ENCODE measurements at places on chromosomes 7 and 10. TPM values are rescaled to one million over a fixed set of nuclear protein-coding genes. Genes with fewer than 3 reads are reported as not detected.

FAM25C gene
- not detected for total RNA-seq

DNA sequence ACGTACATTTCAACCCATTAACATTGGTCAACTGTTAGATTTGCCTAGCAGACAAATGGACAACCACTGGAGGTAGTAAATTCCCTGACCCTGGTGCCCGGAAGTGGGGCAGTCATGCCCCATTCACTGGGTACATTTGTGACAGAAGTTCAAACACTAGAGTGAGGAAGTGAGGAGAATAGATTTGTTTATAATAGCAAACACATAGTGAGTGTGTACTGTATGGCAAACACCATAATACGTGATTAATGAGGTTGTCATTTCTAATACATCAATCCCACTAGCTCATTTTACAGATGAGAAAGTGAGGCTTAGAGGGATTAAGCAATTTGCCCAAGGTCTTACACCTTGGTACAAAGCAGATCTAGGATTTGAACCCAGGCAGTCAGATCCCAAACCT, 181.9 kb upstream of the MKLN1 start:
- no peak for DNase-seq

MARVELD1 gene
- total RNA-seq: 29.1 TPM

AMPH gene
- total RNA-seq: 2.4 TPM

DNA sequence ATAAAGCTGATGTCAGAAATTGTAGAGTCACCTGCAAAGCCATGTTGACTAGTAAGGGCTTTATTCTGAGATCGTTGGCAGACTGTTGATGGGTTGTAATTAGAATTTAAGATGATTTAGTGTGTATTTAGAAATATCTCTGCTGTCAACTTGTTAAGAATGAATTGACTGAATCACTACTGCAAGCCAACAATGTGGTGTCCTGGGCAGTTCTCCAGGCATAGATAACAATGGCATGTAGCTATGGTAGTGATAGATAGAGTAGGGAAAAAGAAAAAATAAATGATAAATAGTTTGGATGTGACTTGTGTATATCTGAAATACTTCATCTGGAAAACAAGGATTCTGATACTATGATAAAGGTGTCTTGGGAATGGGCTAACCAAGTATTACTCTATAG, 640.2 kb downstream of the ARL4A start:
- DNase-seq: no peak

DNA sequence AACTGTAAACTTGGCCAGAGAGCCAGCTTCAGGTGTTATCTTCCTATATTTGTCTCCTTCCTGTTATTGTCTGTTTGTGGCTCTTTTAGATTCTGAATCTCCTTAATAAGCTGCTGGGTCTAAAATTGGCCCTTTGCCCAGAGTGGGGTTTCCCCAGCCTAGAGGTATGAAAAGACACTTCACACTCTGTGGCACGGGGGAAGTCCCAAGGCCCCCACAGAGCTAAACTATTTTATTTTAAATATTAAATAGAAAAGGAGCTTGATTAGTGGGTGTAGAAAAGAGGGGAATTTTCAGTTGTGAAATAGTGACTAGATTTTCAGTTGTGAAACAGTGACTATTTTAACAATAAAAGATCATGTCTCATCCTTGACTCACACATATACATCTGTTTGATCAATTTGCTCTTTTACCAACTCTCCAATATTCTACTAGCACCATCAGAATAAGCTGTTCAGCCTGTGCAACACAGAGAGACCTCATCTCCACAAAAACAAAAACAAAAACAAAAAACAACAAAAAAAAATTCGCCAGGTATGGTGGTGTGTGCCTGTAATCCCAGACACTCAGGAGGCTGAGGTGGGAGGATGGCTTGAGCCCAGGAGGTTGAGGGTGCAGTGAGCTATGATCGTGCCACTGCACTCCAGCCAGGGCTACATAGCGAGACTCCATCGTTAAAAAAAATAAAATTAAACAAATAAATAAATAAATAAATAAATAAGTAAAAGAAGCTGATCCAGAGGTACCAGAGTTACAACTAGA, 24.9 kb upstream of the ADO start:
- DNase-seq: no peak

- no peak for DNase-seq
These were observed 102.7 kb downstream of the CALN1 start for GRCh38 chr7:72309476-72309875.

CHAT gene
- total RNA-seq: not detected

DNA sequence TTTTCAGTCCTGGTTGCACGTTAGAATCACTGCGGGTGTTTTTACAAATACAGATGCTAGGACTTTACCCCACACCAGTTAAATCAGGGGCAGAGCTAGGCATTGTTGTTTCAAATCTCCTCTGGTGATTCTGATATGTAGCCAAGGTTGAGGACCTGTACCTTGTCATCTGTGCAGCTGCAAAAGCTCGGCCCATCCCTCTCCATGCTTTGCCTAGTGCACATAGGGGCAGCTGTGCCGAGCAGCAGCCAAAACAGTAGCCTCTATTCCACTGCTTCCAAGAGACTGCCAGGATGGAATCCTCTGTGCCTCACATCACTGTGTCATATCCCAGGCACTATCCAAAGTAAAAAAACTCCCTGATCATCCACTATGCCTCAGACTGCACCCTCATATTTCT, 181.3 kb downstream of the CDK14 start:
- peak; percentile 71 for DNase-seq

TTYH3 gene
- 20.5 TPM for total RNA-seq

ANKRD61 gene
- not detected for total RNA-seq

GPR15LG gene
- 5.1 TPM for total RNA-seq

DNA sequence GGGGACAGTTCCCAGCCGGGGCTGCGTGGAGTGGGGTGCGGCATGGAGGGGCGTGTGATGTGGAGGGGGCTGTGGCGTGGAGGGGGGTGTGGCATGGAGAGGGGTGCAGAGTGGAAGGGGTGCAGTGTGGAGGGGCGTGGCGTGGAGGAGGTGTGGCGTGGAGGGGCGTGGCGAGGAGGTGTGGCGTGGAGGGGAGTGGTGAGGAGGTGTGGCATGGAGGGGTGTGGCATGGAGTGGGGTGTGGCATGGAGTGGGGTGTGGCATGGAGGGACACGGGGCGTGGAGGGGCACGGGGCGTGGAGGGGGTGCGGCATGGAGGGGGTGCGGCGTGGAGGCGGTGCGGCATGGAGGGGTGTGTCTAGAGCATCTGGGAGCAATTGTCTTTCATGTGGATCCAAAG, 33.6 kb downstream of the NKX6-2 start:
- no peak for DNase-seq

- DNase-seq: peak; percentile 41
These were observed 62.7 kb upstream of the VIPR2 start for GRCh38 chr7:159207393-159207792.

DNA sequence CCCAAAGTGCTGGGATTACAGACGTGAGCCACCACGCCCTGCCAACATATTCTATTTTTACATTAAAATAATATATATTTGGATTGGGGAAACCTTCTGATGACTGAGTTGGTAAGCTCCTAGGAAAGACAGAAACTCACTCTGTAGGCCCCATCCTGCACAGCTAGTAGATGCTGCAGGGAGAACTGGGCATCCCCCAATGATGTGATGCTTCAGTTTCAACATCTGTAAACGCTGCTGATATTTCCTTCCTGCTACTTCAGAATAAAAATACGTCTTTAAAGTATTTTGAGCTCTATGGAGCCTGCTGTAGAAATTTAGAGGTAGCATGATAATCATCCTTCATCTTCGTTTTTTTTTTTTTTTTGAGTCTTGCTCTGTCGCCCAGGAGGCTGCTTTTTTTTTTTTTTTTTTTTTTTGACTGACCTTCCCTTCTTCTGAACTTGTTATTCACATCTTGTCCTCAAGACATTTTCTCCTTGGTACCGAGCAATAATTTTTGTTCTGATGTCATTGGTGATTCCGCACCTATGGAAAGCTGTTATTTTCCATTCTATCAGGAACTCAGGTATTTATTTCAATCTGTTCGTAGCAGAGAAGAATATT, 21.8 kb upstream of the INPP5F start:
- DNase-seq: no peak

DNA sequence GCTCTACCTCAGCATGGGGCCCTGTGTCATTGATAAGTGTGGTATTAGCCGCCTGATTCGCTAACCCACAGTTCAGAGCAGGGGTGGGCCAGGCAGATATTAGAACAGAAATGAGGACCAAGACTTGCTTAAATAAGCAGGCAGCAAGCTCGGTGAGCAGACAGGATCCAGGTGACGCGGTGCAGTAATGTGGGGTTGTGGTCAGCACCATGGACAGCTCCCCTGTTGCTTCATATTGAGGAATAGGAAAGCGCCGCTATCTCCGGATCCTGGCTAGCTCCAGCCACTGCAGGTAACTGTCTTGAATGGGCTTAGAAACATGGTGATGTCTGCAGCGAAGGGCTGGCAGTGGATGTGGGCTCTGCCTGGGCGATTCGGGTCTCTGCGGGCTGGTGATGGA, 51.3 kb upstream of the GPR26 start:
- DNase-seq: peak; percentile 63

DNA sequence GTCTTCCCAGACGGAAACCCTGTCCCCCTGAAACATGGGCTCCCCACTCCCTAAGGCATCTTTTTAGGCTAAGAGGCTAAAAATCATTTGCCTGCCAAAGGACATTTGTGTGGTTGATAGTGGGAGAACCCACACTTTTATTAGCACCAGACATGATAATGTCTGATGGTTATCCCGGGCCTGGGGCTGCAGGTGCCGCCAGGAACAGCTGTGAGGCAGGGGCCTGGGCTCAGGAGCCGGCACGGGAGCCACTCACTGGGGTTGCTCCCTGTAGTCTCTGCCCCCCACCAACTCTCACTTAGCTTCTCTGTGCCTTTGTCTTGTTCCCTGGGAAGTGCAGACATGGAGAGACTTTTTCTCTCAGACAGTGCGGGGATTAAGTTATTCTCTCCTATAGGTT, 193.6 kb downstream of the GLRX3 start:
- DNase-seq: no peak

DNA sequence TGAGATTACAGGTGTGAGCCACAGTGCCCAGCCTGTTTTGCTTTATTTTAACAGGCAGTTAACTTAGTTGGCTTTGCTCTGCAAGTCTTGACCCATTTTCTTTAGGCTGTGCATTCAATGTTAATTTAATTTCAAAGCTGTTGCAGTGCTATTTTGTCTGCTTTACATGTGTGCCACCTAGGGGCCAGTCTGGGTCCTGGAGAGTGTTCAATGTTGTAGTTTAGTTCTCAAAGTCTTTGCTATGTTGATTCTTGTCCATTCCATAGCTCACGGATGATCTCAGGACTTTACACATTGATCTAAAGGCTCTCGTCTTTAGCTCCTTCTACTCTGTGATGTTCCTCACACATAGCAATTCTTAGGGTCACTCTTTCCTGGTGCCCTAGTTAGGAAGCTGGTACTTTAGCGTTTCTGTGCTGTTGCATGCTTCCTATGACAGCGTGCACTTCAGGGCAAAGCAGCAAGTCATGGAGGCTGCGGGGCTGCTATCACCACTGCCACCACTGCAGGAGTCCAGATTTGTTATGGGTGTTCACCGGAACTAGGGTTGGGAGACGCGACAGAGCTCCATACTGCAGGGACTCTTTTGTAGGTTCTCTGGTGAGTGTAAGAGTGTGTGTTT, 16.4 kb upstream of the ABCA13 start:
- DNase-seq: peak; percentile 29

VSTM2A gene
- 10.8 TPM for total RNA-seq

- peak; percentile 54 for DNase-seq
These were observed 362.0 kb upstream of the NFE2L3 start for GRCh38 chr7:25789701-25790640.

DNA sequence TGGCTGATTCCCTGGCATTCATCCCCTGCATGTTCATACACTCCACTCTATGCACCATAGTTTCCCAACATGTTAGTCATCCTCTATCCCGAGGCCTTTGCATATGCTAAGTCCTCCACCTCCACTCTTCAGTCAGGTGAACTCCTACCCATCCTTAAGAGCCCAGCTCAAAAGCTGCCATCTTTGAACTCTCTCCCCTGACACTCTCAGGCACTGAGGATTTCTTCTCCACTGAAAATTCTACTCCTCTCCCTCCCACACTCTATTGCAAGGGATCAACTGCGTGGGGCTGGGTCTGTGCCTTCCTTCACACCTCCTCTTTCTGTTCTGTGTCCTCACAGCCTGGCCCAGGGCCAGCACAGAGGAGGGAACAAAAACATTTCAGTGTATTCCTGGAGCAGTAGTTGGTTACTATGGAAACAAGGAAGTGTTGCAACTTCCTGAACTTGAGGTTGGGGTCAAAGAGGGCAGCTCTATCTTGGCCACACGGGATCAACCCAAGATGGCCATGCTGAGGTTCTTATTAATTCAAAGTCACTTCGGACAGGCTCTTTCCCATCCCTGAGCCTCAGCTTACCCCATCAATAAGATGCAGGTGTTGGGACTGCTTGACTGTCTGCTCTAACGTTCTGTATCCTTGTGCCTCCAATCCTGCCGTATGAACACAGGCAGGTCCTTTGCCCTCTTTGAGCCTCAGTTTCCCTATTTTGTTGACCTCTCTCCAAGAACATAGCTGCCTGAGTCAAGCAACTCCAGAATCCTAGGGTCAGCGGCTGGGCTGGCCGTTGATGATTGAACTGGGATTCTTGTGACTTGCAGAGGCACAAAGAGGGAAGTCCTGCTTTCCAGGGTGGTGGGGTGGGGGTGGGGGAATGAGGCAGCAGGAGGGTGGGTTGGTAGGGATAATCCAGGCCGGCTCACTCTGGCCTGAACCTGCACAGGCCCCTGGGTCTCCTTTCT, 15.5 kb downstream of the ZMIZ1 start:
- DNase-seq: peak; percentile 89

DNA sequence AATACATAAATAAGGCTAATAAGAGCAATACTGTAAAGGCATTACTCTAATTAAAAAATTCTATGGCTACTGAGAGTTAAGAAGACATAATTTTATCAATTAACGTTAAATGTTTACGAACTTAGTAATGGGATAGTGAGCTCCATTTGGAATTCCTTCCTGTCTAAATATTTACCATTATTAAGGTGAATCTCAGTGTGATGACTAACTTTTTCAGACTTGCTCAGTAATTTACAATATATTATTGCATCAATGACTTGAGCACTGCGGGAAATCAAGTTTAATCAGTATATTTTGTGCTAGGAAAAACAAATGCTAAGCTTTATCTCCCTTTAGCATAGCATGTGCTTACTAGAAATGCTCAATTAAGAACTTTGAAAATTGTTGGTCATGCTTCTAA, 282.5 kb upstream of the TEX47 start:
- no peak for DNase-seq

- peak; percentile 52 for DNase-seq
These were observed 78.0 kb downstream of the WDR11 start for GRCh38 chr10:120929166-120929565.

GHRHR gene
- total RNA-seq: 2.4 TPM
